ENCODE measurements at places on chromosomes 1 and 21.
A peak's percentile ranks its signal among the peaks of the same experiment; 100 is the strongest.

DNA sequence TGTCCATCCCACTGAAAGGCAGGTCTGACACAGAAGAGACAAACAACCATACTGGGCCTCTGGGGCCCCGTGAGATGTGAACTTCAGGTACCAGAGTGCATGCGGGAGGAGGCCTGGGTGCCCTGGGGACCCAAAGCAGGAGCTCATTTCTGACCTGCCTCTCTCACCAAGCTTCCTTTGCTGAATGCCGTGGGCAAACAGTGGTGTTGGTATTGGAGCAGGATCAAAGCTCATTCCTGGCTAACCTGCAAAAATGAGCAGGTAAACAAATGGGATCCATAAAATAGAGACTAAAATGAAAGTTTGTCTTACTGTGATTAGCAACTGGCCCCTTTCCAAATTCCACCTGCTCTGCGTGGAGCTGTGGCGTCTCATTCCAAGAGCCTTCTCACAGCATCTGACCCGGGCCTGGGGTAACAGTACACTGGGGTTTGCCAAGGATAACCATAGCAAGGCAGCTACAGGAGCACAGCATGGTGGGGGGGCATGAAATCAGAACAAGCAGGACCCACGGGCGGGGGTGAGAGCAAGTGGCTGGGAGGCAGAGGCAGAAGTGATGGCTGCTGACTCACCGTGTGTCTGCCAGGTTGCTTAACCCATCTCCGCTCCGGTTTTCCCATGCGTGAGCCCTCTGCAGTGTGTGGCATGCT lies 103.6 kb downstream of the KIF26B start:
- no peak for DNase-seq

GRCh38 chr1:156804026-156804425 lies 12.6 kb downstream of the SH2D2A start:
- no peak for DNase-seq

GRCh38 chr1:17342014-17342441 lies 30.0 kb upstream of the PADI6 start:
- DNase-seq: no peak

DNA sequence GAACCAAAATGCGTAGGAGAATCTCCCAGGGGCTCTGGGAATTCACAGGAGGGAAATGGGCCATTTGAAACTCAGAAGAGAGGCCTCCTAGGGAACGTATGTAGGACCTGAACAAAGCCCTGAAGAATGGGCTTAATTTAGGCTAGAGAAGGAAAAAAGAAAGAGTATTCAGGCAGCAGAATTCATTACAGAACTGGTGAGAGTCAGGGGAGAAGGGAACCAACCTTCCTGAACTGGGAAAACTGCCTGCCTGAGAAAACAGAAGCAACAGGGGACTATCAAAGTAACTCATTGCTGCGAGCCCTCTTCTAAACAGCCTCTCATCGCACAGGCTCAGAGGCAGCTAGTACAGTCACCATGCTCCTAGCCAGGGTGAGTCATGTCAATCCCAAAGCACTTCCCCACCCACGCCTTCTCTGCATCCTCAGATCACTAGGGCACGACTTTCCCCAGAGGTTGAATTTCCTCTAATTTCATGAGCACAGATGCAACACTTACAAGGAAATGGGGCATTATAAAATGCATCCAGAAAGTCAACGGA lies 98.1 kb downstream of the ADSS2 start:
- peak; percentile 99 for DNase-seq

DNA sequence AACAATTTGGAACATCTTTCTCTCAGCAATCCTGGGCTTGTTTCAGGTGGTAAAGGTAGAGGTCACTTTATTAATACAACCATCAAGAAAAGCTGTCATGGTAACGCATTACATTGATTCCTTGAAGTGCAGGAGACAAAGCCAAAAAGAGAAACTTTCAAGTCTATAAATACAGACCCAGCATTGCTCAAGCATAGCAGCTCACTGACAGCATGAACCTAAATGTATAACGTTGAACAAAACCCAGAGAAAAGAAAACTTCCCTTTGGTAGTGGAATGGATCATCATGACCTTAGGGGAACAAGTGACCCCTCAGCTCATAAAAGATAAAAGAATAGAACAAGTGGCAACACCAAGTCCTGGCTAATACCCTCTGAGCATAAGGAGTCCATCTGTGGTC lies 332.2 kb downstream of the NTNG1 start:
- no peak for DNase-seq

- peak; percentile 41 for DNase-seq
These were observed 90.8 kb downstream of the ZP4 start for GRCh38 chr1:237799762-237800474.

DNA sequence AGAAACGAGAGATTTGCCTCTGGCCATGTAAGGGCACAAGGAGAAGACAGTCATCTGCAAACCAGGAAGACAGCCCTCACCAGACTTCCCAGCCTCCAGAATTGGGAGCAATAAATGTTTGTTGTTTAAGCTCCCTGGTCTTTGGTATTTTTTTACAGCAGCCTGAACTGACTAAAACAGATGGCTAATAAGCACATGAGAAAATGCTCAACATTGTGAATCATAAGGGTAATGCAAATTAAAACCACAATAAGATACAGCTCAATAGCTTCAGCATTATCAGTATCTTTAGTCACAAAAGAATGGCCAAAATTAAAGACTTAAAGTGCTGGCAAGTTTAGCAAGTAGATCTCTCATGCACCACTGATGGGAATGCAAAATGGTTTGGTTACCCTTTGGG lies 11.7 kb downstream of the UBE2G2 start:
- DNase-seq: peak; percentile 66

DNA sequence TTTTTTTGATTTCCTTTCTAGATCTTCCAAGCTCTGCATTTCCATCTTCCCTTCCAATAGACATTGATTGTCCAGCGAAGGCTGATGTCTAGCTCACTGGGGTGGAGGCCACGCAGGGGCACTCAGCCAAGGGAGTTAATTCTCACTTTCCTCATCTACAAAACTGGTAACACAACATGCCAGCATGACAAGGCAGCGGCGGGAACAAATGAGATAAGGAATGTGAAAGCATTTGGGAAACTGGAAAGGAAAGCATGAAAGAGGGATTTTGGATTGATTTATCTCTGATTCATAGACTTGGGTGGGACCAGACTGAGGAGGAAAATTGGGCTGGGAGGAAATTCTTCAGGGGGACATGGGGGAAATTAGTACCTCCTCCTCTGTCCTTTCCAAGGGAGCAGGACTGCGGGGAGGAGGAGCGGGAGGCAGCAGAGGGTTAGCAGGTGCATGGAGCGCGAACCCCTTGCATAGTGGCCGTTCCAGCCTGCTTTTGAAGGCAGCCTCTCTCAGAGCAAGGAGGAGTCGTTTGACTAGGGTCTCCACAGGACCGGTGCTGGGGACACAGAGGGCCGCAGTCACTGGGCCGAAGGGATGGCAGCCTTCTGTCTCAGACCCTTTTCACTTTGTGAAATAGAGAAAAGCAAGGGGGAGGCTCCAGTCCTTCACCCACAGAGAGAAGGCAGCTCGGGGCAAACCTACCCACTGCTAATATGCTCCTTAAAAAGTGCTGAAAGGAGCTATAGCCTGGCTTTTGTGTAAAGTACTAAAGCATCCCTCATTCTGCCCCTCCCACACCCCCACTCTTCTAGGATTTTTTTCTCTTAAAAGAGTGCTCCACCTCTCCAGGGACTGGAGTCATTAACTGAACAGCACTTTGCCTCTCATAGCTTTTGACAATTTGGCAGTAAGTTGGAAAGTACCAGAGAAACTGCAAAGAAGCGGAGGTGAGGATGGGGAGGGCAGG lies 89.2 kb downstream of the PLXNA2 start:
- no peak for DNase-seq
